ENCODE measurements at places on chromosomes 7 and 10.
A peak's percentile ranks its signal among the peaks of the same experiment; 100 is the strongest.

DNA sequence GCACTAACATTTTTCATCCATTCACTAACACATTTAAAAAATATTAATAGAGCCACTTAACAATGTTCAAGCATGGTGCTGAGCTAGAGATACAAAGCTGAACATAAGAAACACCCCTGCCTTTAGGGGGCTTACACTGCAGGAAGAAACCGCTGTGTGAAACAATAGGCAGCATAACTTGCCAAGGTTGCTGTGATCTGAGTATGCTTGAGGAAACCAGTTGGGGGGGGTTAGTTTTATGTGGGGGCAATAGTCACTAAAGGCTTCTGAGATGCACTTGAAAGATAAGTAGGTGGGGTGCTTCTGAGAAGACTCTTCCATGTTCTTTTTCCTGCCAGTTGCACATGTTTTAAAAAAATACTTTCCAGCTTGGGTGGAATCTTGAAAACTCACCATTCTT lies 2.8 kb downstream of the RBM17 start:
- no peak for DNase-seq

DNA sequence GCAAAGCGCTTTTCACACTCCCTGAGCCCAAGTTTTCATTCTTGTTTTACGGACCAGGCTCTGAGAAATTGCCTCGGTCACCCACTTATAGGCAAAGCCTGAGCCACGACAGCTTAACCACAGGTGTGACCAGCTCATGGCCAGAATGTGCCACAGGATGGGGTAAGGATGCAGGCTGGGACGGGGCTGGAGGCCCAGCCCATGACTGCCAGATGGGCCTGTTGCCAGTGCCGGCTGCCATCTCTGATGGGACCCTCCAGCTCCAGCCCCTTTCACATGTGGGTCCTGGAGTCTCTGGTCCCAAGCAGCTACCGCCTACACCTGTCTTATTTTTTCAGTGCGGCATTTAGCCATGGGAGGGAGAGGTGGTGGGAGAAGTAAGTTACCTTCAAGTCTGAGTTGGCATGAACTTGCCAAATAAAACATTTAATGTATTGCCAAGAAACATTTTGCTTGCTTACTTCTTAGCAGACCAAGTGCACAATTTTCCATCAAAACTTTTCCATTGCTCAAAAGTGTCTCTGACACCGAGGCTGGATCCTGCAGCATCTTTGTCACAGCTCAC lies 142.6 kb downstream of the GRK5 start:
- DNase-seq: no peak

DNA sequence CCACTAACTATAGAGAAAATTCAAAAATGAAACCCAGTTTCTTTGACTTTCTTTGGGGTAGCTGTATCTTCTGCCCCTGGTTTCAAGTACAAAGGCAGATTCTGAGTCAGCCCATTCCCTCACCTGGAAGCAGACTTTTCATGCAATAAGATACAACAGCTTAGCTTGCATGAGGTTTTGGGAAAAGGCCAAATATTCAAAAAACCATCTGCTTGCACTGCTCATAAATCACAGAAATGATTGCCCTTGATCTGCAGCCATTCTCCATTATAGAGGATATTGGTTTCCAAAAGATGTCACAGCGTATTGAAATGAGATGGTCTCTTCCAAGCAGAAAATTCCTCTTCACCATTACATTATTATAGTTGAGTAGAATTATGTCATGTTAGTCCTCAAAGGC lies 354.0 kb downstream of the PHF14 start:
- DNase-seq: no peak

- no peak for DNase-seq
These were observed 7.4 kb downstream of the ITGB1 start for GRCh38 chr10:32950591-32951108.

GRCh38 chr7:69776611-69777010 lies 178.3 kb downstream of the AUTS2 start:
- DNase-seq: no peak

DNA sequence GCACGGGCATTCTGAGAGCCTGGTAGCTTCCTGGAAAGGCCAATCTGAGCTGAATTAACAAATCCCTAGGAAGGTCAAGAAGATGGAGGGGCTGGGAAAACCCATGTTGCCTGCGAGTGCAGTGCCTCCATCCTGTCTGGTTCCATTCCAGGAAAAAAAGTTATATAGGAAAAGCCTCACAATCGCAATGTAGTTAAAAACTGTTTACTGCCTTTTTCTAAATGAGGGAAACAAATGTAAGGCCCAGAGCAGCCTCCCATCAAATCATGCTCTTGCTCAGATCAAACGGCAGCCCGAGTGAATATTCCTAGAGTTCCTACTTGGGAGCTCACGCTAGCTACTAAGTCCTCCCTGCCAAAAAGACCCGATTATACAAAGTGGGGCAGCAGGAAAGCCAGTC lies 179.9 kb downstream of the KCNMA1 start:
- DNase-seq: no peak

DNA sequence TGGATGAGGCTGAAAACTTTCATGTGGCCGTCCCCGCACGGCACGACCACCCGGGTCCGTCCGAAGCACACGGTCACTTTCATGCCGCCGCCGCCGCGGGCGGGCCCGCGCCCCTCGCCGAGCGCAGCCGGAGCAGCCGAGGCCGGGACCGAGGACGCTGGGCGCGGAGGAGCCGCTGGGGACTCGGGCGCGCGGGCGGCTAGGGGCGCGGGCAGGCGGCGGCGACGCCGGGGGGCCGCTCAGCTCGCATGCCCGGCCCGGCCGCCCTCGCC lies 247 bp downstream of the PARD3 start:
- DNase-seq: peak; percentile 12

- no peak for DNase-seq
These were observed 70.1 kb downstream of the COBL start for GRCh38 chr7:51246258-51247245.

- no peak for DNase-seq
These were observed 22.9 kb downstream of the BTBD16 start for GRCh38 chr10:122293961-122294380.

- DNase-seq: no peak
These were observed 72.6 kb upstream of the RHOBTB1 start for GRCh38 chr10:61016630-61017029.

- no peak for DNase-seq
These were observed 45.8 kb downstream of the DRGX start for GRCh38 chr10:49350138-49350537.

- DNase-seq: peak; percentile 90
These were observed 6.9 kb upstream of the ORAI2 start for GRCh38 chr7:102426268-102427018.

DNA sequence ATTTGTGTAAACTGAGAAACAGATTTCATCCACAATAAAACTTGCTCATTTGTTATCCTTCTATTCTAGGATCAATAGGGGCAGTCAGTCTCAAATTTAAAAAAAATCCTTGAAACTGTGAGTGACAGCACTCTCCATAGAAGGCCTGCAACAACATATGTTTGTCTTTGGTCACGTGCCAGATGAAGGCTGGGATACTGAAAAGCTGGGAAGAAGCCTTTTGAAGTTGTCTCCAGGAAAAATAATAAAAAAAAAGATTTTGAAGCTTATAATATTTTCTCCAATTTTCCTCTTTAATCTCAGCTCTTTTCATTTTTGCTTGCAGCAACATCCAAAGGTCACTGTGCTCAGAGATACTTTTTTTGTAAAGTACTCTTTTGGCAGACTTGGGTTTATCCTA lies 128.6 kb upstream of the SLC26A5 start:
- DNase-seq: no peak

DNA sequence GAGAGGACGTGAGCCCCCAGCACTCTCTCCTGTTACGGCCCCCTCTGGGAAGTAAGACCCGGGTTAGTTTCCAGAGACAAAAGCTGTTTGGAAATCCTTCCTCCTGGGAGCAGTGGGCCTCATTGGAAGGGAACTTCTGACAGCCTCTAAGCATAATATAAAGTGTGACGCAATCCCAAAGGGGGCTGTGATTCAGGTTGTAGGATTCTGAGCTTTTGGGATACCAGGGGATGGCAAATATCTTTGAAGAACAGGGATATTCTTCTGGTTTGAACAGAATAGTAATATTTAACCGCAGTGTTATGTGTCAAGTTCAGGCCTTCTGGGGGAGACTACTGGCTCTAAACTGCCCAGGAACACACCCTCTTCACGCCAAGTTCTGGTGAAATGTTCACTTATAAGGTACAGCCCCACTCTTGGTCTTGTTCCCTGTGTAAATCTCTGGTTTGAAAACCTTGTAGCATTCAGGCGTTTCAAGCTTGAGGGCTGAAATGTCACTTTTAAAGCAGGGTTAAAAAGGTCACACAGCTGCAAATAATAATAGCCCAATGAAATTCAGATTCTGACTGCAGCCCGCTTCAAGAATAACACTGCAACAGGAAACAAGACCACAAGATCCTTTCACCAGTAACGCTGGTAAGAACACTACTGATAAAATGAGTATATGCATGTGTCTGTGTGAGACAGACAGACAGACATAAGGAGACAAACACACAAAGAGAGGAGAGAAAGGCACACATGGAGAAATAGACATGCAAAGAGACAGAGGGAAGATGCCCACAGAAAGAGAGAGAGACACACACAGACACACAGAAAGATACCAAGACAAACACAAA lies 69.0 kb downstream of the CREB5 start:
- no peak for DNase-seq

DNA sequence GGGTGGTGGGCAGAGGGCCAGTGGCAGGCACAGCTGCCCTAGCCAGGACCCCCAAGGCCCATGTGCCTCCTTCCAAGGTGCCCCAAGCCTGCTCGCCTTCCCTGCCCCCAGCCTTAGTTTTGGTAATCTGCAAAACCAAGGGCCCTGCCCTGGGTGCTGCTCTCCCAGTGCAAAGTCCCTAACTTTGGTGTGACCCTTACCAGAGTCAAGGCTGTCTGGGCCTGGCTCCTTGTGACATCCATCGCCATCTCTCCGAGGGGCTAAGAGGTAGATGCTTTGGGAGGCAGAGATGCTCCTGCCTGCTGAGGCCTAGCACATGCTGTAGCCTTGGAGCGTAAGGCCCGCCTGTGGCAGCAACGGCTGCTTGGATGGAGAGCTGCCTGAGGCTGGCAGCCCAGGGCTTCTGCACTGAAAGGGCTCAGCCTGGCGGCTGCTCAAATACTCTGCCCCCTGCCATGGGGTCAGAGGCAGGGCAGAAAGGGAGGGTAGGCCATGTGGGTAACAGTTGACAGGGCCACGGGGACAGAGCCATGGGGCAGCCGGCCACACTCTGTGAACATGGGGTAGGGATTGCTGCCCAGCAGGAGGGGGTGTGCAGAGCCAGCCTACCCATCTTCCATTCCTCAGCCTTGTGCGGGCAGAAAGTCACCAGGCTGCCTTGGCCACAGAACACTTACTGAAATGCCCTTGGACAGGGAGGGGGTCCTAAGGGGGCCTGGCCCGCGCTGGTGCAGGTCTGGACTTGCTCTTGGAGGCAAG lies 17.9 kb upstream of the MYL7 start:
- DNase-seq: no peak

- no peak for DNase-seq
These were observed 34.4 kb downstream of the CSGALNACT2 start for GRCh38 chr10:43172645-43173044.

- DNase-seq: no peak
These were observed 432.5 kb upstream of the PCDH15 start for GRCh38 chr10:55233505-55233904.

DNA sequence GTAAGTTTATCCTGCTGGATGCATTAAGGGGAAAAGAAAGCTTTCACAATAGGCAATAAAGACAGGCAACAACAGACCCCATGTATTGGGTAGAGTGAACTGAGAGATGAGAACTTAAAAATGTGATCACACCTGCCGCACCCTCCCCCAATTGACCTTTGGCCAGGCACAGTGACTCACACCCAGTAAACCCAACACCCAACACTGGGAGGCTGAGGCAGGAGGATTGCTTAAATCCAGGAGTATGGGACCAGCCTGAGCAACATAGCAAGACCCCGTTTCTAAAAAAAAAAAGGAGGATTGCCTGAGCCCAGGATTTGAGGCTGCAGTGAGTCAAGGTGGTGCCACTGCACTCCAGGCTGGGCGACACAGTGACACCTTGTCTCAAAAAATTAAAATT lies 86.9 kb downstream of the MPP7 start:
- DNase-seq: no peak

DNA sequence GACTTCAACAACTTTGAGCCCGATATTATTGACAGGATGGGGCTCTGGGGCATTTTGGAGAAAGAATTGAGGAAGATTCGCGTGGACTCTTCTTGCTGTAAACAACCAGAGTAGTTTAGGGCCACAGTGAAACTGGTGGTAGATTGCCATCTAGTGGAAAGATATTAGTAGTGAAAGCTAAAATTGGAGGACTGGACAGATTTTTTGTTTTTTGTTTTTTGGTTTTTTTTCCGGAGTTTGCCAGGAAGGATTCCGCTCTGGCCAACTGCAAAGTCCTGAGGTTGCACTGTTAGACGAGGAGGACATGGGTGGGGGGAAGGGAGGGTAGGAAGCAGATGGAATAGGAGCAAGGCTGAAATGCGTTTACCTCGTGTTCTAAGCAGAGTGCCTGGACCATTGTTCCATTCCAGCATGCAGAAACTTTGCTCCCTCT lies 11.7 kb downstream of the NOBOX start:
- DNase-seq: no peak

GRCh38 chr7:22351878-22352277 lies 5.1 kb downstream of the RAPGEF5 start:
- DNase-seq: no peak

DNA sequence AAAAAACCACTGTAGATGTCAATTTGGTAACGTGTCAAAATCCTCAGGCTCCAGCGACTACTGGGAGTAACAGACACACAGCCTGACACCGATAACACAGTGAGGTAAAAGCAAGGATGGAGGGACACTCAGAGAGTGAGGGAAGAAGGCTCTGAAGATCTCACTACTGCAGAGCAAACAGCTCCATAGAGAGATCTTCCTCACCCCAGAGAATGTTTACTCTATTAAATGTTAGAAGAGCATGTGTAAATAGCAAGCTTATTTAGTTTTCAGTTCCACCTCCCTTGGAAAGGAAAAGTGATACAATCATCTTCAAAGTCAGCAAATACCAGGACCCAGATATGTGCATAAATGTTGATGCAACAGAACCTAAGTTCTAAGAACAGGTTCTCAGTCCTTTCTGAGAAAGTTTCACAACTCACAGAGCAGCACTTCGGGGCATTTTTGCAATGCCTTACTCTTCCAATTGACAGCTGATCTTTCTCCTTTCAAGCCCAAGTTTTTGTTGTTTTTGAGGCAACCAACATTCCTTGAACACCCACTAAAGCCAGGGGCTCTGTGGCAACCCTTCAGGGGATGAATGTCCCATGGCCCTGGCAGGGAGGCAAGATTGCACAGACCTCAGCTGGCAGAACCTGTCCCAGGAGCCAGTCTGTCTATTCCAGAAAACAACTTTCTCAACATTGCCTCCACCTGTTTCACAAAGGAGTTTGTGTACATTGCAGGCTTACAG lies 177.4 kb downstream of the SFMBT2 start:
- no peak for DNase-seq

DNA sequence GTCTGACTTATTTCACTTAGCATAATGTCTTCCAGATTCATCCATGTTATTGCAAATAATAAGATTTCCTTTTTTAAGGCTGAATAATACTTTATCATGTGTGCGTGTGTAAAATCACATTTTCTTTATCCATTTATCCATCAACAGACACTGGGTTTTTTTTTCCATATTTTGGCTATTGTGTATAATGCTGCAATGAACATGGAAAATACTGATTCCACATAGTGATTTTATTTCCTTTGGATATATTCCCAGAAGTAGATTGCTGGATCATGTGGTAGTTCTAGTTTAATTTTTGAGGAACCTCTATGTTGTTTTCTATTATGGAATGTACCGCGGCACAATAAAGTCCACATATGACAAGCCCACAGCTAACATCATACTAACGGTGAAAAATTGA lies 180.1 kb downstream of the PON1 start:
- DNase-seq: no peak

- no peak for DNase-seq
These were observed 314.5 kb upstream of the SEMA3C start for GRCh38 chr7:81233208-81233940.

GRCh38 chr10:62380016-62380415 lies 5.8 kb downstream of the ZNF365 start:
- no peak for DNase-seq

Data from activated naive CD4-positive, alpha-beta T cell treated with anti-CD3 and anti-CD28 coated beads, Interleukin-2, amount 50 U/mL, for 72 hours (primary cell).